SJCRH30 (cell line): ENCODE measurements at places on chromosomes 16 and 17. TPM values are rescaled to one million over a fixed set of nuclear protein-coding genes. Genes with fewer than 3 reads are reported as not detected.

Gene ZSCAN10
- total RNA-seq, result 0.73 and 0.76 TPM in 2 replicates

Gene NLRC3
- 0.02 and 0.05 TPM in 2 replicates for total RNA-seq

Gene TMEM100
- total RNA-seq, result 1.0 and 1.3 TPM in 2 replicates

Gene RAC3
- 17.9 and 20.8 TPM in 2 replicates for total RNA-seq

GRCh38 chr16:64440421-64440831, 681.4 kb downstream of the CDH11 start:
- peak; percentile 38 for DNase-seq

DNA sequence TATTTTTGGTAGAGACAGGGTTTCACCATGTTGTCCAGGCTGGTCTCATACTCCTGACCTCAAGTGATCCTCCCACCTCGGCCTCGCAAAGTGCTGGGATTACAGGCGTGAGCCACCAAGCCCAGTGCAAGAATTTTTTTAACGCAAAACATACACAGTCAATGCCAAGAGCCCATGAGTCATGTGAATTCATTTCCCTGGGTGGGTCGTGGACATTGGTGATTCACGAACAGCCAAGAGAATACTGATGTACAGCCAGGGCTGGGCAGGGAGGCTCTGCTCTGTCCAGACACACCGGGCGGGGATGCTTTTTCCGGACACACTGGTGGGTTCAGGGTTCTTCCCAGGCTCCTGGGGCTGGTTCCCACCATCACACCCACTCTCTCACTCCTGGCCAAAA, 17.7 kb downstream of the SLC38A8 start:
- DNase-seq, result no peak

DNA sequence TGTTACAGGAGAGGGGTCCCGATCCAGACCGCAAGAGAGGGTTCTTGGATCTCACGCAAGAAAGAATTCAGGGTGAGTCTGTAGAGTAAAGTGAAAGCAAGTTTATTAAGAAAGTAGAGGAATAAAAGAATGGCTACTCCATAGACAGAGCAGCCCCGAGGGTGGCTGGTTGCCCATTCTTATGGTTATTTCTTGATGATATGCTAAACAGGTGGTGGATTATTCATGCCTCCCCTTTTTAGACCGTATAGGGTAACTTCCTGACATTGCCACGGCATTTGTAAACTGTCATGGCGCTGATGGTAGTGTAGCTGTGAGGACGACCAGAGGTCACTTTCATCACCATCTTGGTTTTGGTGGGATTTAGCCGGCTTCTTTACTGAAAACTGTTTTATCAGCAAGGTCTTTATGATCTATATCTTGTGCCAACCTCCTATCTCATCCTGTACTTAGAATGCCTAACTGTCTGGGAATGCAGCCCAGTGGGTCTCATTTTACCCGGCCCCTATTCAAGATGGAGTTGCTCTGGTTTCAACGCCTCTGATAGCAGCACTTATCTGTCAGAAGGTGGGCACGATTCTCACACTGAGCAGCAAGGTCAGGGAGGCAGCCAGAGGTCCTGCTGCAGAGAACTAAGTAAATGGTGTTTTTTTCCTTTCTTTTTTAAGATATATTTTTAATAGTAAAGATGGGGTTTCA, 26.5 kb upstream of the XYLT2 start:
- peak; percentile 43 for DNase-seq

DNA sequence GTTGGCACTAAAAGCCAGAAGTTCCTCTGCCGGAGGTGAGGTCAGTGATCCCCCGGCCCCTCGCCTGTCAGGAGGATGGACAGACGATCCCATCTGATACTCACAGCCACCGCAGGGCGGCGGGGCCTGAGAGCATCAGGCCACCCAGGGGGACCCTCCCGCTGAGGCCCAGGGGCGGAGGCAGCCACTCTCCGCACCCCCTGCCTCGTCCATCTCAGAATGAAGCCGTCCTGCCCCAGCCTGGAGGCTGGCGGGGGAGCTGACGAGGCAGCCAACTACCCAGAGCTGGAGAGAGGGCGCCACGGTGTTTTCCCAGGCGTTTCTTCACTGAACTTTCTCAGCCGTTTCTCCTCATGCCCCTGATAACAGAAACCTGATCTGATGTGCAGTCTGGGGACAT, 22.6 kb downstream of the TPSD1 start:
- DNase-seq, result peak; percentile 45

DNA sequence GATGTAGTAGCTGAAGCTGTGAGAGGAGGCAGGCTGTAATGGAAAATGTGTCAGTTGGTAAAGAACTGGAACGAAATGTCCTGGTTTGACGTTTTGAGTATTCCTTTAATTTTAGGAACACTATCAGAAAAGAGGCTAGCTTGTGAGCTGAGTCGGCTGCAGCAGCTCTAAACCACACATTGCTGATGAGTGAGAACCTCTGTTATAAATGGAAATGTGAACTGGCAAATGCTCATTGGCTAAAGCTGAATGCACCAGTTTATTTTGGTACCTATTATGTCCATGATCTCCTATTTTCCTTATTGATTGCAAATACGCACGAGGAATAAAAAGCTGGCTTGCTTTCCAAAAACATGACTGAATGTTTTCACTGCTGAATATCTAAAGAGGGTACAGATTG, 11.0 kb upstream of the WIPI1 start:
- DNase-seq, result no peak

DNA sequence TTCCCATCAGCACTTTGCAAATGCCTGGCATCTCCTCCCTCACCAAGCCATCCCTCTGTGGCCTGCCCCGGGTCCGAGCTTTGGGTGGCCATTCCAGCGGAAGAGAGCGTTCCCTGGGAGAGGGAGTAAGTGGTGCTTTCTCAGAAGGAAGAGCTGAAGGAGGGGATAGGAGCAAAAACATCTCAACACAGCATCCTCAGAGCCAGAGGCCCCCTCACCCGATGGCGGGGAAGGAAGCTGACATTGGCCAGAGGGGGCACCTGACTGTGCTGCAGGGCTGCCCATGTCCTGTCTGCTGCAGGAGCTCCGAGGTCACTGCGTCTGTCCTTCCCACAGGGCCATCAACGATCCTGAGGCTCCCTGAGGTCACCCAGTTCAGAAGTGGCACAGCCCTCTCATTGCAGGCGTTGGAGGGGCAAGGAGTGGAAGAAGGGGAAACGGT, 427 bp upstream of the TLCD3B start:
- DNase-seq, result no peak

- no peak for DNase-seq
These were observed at the start of gene SEZ6L2 for GRCh38 chr16:29899516-29900101. TSS of gene SEZ6L2 (minus strand) at chr16:29899550. CDS start at chr16:29899019, 531 bp downstream.

DNA sequence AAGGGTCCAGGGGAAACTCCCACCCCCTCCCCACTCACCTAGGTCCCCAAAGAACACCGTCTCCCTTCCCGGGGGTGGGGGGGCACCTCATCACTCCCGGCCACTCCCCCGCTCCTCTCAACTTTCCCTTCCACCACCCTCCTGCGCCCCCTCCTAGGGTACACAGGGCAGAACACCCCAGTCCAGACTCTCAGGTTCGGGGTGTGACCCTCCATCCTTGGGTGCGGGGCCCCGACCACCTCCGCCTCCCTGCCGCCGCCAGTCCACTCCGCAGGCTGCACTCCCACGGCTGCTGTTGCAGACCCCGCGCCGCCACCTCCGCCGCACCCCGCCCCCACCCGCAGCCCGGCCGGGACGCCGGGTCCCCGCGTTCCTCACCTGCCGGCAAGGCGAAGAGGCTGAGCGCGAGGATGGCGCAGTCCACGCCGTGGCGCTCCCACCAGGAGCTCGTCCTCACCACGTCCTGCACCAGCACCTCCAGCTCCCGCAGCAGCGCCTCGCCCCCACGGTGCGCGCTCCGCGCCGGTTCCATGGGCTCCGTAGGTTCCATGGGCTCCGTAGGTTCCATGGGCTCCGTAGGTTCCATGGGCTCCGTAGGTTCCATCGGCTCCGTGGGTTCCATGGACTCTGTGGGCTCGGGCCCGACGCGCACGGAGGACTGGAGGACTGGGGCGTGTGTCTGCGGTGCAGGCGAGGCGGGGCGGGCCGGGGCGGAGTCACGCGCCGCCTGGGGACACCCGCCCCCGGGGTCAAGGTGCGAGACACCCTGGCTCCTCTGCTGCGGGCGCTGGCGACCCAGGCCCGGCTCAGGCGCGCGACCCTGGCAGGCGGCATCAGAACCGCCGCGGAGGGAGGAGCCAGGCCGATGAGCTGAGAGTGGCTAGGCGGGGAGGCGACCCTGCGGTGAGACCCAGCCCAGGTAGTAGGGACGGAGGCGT, at the start of gene FADS6:
FADS6 (minus strand) TSS at position 660 of the 938 bp plus-strand sequence; CDS start at position 622, 38 bp downstream.
- DNase-seq, result no peak
